ENCODE measurements at places on chromosomes 3 and 15.

GRCh38 chr3:158368271-158368670 lies 202.7 kb upstream of the MLF1 start:
- DNase-seq: no peak

- no peak for DNase-seq
These were observed 22.5 kb downstream of the CCR4 start for GRCh38 chr3:32973982-32974381.

DNA sequence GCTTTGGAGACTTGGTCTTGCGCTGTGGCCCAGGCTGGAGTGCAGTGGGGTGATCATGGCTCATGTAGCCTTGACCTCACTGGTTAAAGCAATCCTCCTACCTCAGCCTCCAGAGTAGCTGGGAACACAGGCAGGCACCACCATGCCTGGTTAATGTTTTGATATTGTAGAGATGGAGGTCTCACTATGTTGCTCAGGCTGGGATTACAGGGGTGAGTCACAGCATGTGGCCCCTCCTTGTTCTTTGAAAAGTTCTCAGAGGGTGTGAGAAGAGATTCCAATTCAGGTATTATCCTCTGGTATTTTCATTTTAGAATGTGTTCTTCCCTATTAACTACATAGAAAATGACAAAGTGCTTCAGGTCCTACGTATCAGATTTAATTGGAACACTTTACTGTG lies 51.9 kb upstream of the RPL32 start:
- no peak for DNase-seq

DNA sequence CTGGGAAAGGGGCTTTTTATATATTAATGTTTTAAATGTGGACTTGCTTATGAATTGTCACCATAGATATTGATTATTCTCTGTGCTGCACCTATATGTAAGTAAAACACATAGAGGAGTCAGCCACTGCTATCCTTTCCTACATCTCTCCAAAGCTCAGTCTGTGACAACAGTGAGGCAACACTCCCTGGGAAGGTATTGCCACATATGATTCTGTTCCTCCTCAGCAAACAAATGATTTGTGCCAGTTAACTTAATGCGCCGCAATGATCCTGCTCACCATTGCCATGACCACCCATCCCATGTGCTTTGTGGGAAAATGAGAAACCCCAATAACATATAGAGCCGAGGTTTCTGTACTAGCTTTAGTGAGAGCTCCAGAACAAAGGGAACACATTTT lies 75.1 kb upstream of the FBN1 start:
- DNase-seq: no peak

- DNase-seq: no peak
These were observed 18.4 kb downstream of the PRKCI start for GRCh38 chr3:170240671-170241070.

- DNase-seq: no peak
These were observed 192.0 kb upstream of the TPRG1 start for GRCh38 chr3:188979669-188980310.

DNA sequence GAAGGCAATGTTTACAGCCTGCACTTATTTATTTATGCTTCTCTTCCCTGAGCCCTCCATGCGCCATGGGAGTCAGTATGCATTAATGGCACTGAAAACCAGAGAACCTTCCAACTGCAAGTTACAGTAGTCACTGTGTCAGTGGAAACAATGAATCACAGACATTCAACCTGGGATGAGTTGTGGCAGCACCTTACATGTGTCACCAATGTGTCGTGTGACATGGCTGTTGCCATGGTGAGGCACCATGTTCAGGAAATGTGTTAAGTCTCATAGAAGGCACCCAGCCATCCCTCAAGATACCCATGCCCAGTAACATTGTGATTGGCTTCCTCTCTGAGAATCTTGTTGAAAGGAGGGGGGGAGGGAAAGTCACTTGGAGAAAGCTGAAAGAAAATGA lies 105.0 kb downstream of the FOXP1 start:
- DNase-seq: no peak

GRCh38 chr3:183583331-183584245 lies 28.1 kb upstream of the KLHL6 start:
- DNase-seq: no peak

GRCh38 chr3:102025606-102026270 lies 176.4 kb downstream of the NFKBIZ start:
- DNase-seq: no peak

- DNase-seq: no peak
These were observed 167.6 kb downstream of the ABHD5 start for GRCh38 chr3:43858294-43858701.

DNA sequence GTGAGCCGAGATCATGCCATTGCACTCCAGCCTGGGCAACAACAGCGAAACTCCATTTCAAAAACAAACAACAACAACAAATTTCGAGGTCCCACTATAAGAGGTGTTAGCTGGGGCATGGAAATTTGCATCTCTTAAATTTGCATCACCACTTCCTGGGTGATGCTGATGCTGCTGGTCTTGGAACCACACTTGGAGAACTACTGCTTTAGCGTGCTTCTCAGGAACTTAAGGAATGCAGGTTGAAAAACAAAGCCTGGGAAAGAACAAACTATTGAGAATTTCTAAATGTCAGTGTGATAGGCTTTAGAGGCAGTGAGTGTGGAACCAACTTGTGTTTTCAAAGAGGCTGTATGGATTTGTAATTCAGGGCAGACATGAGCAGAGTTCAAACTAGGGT lies 858.4 kb upstream of the ARPP21 start:
- no peak for DNase-seq

- DNase-seq: no peak
These were observed 52.4 kb upstream of the CMSS1 start for GRCh38 chr3:99765042-99765942.

- DNase-seq: no peak
These were observed 53.0 kb downstream of the ATP2C1 start for GRCh38 chr3:130946882-130947281.

DNA sequence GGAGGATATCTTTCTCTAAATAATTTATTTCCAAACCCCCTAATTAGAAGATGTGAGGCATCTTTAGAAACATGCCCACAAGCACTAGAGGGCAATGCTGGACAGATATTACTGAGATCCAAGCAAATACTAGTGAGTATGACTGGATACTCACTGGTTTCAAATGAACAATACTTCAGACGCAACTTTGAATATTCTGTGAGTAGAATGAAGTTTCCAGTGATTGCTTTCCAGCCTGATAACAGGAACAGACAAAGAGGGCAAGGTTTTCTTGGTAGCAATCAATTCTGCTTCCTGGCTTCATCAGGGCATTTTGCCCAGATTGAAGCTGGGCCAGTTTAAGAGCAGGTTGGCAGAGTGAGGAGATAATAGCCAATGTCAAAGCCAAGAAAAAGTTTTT lies 442.6 kb upstream of the PDZRN3 start:
- no peak for DNase-seq

DNA sequence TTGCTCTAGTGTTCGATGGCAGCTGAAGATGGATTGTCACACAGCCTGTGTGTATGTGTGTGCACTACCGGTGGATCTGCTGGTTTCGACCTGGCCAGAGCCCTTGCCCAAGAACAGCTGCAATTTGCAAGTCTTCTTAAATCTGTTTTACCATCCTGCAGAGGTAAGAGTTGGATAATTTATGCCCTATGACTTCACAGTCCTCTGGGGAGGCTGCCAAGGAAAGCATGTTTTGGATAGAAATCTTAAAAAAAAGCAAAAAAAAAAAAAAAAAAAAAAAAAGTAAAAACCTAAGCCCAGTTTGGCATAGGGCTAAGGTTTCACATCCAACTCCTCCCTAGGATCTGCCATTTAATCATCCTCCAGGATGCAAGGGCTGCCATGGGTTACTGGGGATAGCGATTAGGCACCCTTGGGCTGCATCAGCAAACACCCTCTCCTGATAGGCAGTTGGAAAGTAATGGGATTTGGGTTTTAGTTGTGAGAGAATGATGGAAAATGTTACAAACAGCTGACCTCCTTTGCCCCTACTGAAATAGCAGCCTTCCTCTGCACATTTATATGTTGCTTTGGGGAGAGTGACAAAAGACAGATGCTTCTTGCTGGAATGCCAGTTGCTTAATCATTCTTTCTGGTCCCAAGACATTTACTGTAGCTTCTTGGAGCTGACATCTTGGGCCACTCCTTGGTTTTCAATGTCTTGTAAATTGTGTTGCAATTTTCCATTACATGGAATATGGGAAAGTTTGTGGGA lies 35.4 kb downstream of the CD200R1L start:
- DNase-seq: no peak

- DNase-seq: no peak
These were observed 48.9 kb upstream of the GMNC start for GRCh38 chr3:190911382-190911781.

GRCh38 chr15:31349233-31350141 lies 22.9 kb downstream of the KLF13 start:
- DNase-seq: no peak

- DNase-seq: no peak
These were observed 52.8 kb upstream of the CRBN start for GRCh38 chr3:3232251-3232650.

GRCh38 chr15:101027920-101028319 lies 108.8 kb downstream of the LRRK1 start:
- DNase-seq: no peak

GRCh38 chr15:98002866-98003265 lies 42.4 kb downstream of the ARRDC4 start:
- DNase-seq: peak; percentile 28

- no peak for DNase-seq
These were observed 3.1 kb upstream of the PLD1 start for GRCh38 chr3:171813278-171813896.

DNA sequence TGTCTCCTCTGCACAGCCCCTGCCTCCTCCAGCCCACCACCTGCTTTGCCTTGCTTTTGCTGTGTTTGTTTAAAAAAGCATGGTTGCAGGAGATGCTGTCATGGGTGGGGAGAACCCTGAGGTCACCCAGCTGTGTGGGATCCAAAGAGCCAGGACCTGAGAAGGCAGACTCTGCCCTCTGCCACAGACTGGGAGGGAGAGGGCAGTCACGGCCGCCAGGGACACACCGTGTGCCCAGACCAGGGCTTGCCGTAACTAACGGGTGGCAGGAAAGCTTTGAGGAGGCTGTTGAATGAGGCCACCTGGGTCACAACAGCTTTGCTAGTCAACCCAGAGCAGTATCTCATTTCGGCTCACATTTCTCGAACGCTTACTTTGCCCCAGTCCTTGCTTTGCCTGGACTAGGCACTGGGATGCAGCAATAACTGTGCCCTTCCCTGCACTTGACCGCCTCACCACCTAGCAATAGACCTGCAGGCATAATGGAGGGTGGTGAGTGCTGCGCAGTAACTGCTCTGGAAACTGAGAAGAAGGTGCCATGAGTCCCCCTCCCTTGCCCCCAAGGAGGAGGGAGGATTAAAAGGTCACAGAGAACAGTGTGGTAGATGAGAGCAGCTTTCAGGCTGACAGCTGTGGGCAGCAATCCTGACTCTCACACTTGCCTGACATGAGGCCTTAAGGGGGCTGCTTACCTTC lies 55.0 kb upstream of the CTDSPL start:
- DNase-seq: no peak

DNA sequence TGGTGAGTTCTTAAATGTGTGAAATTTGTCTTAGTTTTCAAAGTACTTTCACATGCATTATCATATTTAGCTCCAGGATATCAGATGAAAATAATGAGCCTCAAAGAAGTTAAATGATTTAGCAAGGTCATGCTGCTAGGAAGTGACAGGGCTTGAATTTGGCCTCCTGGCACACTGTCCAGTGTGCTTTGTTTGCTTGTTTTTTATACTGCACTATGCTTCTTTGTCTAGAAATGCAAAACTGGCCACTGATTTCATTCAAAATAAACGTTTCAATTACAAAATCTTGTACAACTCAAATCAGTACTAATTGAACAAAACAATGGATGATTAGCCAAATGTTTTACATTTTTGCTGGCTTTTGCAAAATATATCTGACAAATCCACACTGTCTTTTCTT lies 583.3 kb upstream of the CBLB start:
- DNase-seq: no peak

GRCh38 chr3:137097386-137097785 lies 139.6 kb downstream of the IL20RB start:
- DNase-seq: no peak
